NT2/D1 (cell line): ENCODE measurements at places on chromosomes 11 and 22.

GRCh38 chr11:4704790-4705334, 278 bp downstream of the MMP26 start:
- DNase-seq = no peak

DNA sequence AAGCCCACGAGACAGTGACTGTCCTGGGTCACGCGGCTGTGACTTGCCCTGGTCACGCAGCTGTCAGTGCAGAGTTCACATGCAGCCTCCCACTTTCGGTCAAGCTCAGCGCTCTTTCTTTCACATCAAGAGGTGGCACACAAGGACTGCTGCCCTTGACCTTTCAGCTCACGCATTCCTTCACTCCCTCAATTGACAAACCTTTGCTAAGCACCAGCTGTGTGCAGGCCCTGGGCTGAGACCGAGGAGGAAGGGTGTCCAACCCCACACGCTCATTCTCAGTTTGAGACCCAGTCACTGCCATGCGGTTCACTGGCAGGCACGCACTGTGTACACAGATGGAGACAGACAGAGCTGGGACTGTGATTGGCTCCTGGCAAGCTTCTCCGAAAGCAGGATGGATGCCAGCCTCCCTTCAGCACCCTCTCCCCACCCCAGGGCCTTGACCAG, 70.3 kb downstream of the SCUBE1 start:
- DNase-seq = no peak

GRCh38 chr11:126716456-126717083, 284.0 kb downstream of the KIRREL3 start:
- no peak for DNase-seq

DNA sequence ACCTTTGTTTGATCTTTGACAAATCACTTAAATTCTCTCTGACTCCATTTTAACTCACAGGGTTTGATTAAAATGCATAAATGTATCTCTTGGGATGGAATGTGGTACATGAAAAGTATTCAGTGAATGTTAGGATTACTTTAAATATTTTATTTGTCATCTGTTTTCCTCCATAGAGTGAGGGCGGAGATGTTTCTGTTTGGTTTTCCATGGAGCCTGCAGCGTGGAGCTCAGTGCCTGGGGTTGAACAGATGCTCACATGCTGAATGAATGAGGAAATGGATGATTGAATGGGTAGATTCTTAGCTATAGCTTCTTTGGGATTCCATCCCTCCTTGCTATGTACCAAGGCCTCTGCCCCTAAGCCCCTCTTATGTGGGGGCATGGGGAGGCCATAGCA, 10.0 kb downstream of the TSPAN18 start:
- no peak for DNase-seq

GRCh38 chr11:70029115-70029860, 48.8 kb upstream of the ANO1 start:
- no peak for DNase-seq

GRCh38 chr11:119764108-119764868, 35.3 kb upstream of the NECTIN1 start:
- DNase-seq = no peak

DNA sequence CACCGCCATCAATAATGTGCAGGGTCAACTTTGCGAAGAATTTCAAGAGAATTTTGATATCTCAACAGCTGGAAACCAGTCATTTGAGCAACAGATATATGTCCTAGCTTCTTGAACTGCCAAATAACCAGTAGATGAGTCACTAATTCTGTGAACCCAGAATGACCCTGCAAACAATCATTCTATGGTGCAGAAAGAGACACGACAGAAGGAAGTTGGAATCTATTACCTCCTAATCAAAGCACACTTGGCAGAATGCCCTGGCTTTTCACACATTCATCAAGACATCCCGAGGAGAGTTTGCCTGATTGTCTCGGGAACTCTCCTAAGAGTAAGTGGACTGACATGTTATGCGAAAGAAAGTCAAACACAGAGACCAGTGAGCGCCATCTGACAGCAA, 621.1 kb downstream of the OPCML start:
- DNase-seq = no peak

- no peak for DNase-seq
Observed at GRCh38 chr11:11979488-11980117, 28.8 kb downstream of the DKK3 start.

DNA sequence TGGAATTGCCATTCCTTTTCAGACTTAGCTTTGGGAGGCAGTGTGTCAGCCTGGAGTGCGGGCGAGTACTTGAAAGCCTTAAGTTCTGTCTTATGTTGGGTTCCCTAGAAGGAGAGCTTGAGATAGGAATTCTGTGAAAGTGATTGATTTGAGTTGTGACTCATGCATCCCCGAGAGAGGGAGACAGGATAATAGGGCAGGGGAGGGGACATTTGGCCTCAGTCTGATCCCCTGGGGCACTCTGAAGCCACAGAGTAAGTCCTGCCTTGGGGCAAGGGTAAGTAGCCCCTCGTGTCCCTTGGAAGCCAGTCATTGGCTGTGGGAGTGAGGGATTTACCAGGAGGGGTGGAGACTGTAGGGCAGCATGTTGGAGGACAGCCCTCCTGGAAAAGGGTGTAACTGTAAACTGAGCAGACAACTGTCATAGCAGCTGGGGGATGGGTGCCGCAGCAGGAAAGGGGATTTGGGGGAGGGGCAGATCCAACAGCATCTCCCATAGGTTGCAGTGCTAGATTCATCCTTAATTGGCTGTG, 44.0 kb downstream of the KIAA1671 start:
- DNase-seq = peak; percentile 81

GRCh38 chr11:104462341-104462740, 298.4 kb upstream of the PDGFD start:
- no peak for DNase-seq

DNA sequence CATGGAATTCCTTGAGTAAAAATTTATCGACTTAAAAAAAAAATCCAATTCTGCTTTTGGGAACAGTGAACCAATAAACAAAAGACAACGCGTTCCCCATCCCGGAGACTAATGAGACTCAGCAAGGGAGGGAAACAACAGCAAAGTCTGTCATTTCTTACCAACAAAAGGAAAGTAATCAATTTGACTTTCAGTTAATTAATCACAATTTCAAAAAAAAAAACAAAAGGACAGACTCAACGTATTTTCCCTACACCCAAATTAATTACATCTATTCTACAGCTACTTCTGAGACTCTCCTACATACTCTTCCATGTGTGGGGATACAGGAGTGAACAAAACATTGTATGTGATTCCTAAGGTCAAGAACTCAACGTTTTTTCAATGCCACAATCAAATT, 1.9 kb downstream of the RDX start:
- DNase-seq = no peak

GRCh38 chr22:35617137-35617755, at the start of gene MB:
Gene MB (minus strand): TSS chr22:35617329. CDS start chr22:35617257, 72 bp downstream.
- no peak for DNase-seq

GRCh38 chr11:107669893-107670601, 41.8 kb downstream of the SLN start:
- no peak for DNase-seq

GRCh38 chr11:68912254-68912653, 8.6 kb downstream of the IGHMBP2 start:
- no peak for DNase-seq

- no peak for DNase-seq
Observed at GRCh38 chr11:62461740-62462507, 43.1 kb downstream of the SCGB1A1 start.

- DNase-seq = no peak
Observed at GRCh38 chr11:123188508-123189165, 6.4 kb downstream of the CLMP start.

- DNase-seq = peak; percentile 35
Observed at GRCh38 chr11:1837171-1838076, 1.4 kb upstream of the TNNI2 start.

DNA sequence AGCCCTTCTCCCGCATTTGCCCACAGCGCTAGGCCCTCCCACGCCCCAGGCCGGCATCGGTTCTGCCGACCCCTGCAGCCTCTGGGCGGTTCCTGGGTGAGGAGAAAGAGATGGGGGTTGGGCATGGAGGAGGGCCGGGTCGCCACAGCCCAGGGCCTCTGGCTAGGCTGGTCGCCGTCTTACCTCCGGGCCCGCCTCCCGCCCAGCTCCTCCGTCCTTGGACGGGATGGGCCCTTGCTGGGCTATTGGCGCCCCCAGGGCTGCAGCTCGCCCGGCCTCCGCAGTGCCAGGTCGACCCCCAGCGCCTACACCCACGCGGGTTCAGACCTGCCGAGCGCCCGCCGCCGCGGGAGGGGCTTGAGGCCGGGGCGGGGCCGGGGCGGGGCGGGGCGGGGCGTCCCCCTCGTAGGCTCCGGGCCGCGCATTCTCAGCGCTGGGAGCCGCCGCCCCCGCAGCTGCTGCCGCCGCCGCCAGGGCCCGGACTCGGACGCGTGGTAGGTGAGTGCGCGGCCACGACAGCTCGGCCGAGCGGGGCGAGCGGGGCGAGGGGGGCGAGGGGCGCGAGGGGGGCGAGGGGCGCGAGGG, at the start of gene CD151:
Gene CD151, plus strand, starts transcription at position 424 of the 585 bp plus-strand sequence. CDS start 3,118 bp downstream, outside the sequence.
- no peak for DNase-seq

- DNase-seq = no peak
Observed at GRCh38 chr11:79486242-79486984, 45.6 kb upstream of the TENM4 start.

DNA sequence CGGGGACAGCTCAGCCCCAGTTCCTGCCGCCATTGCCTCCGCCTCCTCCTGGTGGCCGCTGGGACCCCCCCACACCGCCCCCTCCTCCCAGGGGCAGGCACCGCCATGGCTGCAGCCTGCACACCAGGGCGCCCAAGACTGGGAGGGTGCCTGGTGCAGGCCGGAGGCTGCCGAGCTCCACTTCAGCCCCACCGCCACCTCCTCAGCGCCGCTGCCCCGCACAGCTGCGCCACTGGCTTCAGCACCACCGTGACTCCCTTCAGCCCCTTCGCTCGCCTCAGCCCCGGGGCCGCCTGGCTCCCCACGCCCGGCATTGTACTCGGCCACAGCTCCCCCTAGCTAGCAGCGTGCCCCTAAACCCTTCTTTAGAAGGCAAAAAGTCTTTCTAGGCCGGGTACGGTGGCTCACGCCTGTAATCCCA, 131.1 kb downstream of the CRYBB2 start:
- DNase-seq = no peak

DNA sequence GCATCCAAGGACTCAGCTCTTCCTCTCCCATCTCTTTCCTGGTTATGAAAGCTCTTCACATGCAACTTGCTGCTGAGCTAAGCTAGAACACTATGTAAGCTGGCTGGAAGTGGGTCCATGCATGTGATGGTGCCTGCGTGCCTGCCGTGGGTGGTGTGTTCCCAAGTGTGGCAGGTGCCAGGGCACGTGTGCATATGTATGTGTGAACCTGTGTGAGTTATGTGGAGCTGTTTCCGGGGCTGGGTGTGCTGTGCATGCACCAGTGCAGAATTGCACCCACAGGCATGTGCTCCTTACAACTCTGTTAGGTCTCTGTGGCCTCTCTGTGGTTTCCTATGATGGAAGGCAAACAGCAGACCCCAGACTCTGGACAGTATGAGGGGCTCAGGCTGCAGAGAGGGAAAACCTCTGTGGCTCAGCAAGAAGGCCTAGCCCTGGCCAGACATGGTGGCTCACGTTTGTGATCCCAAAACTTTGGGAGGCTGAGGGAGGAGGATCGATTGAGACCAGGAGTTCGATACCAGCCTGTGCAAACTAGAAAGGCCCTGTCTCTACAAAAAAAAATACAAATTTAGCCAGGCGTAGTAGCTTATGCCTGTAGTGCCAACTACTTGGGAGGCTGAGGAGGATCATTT, 4.1 kb upstream of the P2RY6 start:
- no peak for DNase-seq

- DNase-seq = no peak
Observed at GRCh38 chr22:36541831-36542411, 13.0 kb upstream of the EIF3D start.

- DNase-seq = no peak
Observed at GRCh38 chr22:25956801-25957200, 212.5 kb upstream of the SEZ6L start.

GRCh38 chr22:36935313-36935610, 21.8 kb downstream of the CSF2RB start:
- no peak for DNase-seq

DNA sequence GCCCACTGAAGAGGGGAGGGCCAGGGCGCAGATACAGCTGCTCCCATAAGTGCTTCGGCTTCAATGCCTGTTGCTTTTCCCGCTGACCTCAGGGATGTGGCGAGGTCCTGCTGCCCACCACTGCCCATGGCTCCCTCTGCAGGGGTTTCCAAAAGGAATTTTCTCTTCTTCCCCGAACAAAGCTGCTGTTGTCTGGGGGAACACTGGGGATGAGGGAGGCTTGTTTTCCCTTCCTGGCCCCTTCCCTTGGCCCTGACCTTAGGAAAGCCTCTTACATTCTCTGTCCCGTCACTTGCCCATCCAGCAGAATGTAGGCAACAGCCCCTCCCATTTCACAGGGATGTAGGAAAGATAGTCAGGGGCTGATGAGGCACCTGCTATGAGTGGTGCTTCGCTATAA, 34.8 kb downstream of the CD82 start:
- no peak for DNase-seq

DNA sequence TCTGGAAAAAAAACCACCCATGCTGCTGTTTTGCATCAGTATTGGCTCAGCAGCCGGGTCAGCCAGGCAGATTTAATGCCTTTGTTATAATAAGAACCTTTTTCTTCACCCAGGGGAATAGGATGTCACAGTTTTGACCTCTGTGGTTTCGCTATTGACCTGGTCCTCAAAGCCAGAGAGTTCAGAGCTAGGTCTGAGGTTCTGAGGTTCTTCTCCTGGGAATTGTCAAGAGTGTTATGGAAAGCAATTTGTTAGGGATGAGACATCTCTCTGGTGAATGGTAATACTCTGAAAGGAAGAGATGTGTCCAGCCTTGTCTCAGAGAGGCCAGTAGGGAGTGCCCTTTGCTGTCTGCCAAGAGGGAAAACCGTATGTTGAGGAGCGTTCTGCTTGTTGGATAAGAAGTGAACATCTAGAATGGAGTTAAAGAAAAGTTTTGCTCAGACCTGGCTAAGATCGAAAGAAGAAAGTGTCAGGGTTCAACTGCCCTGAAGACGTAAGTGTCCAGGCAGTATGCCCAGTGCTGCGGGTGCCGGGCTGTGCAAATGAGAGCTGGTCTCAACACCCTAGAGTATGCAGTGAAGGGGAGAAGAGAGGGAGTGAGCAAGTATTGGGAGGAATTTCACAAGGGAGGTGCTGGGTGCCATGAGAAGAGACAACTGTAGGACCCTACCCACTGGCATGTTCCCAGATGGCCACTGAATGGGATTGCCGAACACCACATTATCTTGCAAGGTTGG, 150.9 kb upstream of the TTC12 start:
- no peak for DNase-seq

- DNase-seq = no peak
Observed at GRCh38 chr22:28983788-28984441, 77.7 kb downstream of the C22orf31 start.

GRCh38 chr11:117600234-117600783, 196.7 kb downstream of the DSCAML1 start:
- no peak for DNase-seq

- DNase-seq = no peak
Observed at GRCh38 chr11:46429717-46430116, 38.1 kb upstream of the CHRM4 start.

GRCh38 chr11:36362902-36363301, 66.8 kb downstream of the PRR5L start:
- no peak for DNase-seq
